ENCODE measurements at places on chromosomes 16 and 17.
A peak's percentile ranks its signal among the peaks of the same experiment; 100 is the strongest.

GRCh38 chr16:57724531-57724930, 11.0 kb upstream of the KATNB1 start:
- no peak for DNase-seq

- DNase-seq, result no peak
Measured at GRCh38 chr17:79944821-79945391, 90.8 kb downstream of the TBC1D16 start.

DNA sequence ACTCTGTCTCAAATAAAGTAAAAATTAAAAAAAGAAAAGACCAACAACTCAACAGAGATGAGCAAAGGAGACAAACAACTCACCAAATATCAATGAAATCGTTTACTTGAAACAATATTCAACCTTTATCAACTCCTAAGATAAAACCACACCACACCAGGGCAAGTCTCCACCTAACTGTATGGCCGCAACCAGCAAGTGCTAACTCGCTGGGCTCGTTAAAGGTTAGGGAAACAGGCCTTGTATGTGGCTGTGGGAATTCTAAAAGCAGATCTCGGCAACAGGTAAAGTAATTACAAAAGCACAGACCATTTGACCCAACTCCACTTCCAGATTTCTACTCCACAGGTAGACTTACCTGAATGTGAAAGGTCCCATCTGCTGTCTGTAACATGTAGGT, 9.3 kb downstream of the ZCCHC14 start:
- no peak for DNase-seq

DNA sequence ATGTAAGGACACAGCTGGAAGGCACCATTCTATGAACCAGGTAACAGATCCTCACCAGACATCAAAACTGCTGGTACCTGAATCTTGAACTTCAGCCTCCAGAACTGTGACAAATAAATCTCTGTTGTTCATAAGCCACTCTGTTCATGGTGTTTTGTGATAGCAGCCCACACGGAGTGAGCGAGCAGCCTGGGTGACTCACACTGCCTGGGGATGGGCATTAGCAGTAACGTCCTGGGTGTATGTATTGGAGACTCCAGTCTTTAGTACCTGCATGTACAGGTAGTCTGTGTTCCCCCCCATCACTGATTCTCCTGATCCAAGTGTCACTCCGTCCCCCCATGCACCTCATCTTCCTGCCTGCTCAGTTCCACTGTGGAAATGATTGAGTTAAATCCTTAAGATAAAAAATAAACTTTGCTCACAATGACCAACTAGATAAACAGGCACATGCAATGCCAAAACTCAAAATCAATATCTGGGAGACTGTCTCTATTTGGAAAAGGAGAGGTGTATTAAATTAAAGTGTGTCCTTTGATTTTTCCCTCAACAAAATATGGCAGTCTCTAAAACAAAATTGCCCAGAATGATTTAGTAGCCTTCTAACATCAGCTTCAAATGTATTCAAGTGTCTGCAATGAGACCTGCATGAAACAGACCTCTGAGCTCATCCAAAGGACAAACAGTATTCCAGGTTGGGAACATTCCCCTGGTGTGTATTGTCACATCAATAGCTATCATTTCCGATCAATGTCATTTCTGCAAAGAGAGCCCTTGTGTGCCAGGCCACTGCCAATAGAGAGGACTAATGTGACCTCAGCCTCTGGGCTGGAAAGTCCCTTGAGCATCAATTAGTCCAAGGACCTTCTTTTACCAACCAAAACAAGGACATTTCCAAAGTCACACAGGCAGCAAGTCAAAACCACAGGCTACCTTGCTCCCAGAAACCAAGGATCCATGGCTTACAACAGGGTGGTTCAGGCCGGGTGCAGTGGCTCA, 12.2 kb upstream of the VAT1L start:
- no peak for DNase-seq

- DNase-seq, result no peak
Measured at GRCh38 chr17:73261952-73262675, 434 bp upstream of the CPSF4L start.

DNA sequence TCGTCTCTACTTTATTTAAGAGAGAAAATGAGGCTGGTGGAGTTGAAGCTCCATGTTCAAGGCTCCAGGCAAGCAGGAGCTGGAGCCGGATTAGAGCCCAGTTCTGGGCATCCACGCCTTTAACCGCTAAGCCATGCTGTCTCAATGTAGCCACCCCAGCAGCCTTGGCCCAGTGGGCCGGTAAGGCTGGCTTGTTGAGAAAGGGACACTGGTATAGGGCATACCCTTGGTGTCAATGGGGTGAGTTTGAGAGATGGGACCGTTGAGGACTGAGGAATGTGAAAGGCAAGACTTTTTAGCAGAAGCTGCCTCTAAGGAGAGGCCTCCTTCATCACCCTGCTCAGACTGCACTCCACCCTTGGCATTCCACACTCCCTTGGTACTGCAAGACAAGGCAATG, 147.4 kb downstream of the CYLD start:
- no peak for DNase-seq

DNA sequence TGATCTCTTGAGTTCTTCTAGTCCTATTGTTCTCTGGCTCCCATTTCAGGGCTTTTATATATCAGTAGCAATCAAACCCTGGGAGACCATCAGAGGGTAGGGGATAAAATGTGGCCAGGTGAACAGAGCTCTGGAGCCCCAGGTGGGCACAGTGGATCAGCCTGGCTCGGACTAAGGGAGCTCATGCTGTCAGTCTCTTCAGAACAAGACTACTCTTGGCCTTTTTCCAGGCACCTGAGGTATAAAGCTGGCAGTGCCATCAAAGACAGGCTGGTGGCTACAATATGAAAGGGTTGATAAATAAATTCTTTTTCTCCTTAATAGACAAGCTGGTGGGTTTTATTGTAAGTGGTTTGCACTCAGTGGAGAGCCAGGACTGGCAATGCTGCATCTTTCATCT, 160.0 kb upstream of the CCL2 start:
- DNase-seq, result no peak

DNA sequence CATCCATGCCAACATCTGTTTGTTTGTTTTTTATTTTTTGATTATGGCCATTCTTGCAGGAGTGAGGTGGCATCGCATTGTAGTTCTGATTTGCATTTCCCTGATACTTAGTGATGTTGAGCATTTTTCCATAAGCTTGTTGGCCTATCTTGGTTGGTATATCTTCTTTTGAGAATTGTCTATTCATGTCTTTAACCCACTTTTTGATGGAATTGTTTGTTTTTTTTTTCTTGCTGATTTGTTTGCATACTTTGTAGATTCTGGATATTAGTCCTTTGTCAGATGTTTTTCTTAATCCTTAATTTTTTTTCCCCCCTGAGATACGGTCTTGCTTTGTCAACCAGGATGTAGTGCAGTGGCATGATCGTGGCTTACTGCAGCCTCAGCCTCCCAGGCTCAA, 43.0 kb downstream of the RNF135 start:
- DNase-seq, result no peak

- no peak for DNase-seq
Measured at GRCh38 chr17:47897561-47897960, 1.5 kb downstream of the SP2 start.

GRCh38 chr17:1516388-1517161, at the start of gene INPP5K:
Gene INPP5K (minus strand): TSS chr17:1516612. CDS start chr17:1516499, 113 bp downstream.
- peak; percentile 97 for DNase-seq

- DNase-seq, result no peak
Measured at GRCh38 chr16:3681206-3681605, 26.7 kb downstream of the DNASE1 start.

DNA sequence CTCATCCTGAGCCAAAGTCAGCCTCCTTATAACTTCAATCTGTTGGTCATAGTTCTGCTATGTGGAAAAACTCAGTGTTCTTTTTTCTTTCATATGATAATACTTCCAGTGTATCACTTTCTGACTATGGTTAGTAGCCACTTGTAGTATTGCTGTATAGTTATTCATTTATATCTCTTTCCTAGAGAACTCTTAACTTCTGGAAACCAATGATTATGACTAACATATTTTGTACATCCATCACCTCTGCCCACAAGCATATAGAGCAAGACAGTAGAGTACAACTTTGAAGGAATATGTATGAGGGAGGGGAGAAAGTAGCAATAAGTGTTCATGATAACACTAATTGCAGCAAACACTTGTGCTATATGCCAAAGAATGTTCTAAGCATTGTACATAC, 38.6 kb downstream of the COX10 start:
- DNase-seq, result no peak

DNA sequence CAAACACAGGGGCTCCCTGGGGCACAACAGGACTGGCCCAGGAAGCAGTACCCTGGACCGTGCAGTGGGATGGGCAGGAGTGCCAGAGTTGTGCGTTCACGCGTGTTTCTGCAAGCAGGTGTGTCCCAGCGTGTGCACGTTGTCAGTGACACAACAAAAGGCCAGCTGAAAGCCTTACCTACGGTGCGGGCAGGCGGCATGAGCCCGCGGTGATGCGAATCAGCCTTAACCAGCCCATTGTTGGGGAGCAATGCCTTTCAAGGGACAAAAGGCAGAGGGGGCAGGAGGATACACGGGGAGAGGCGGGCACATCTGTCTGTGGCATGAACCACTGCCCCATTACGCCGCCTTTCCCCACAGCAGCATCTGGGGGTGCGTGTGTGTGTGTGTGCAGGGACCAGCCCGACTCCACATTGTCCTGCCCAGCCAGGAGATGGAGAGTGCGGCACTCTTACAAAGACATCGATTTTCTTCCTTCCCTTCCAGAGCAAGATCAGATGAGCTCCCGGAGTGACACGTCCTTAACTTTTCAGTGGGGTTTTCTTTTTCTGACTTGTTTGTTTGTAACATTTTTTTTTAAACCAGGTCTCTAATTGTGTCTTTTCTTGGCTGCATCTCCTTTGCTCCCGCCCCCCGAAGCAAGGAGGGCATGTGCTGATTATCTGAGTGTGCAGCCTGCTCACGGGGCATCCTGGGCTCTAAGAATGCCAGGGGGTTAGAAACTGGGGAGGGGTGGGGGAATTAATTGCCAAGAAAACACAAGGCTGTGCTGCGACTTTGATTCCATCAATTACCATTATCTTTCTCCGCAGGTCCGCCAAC, 158.1 kb downstream of the ZNF423 start:
- no peak for DNase-seq

GRCh38 chr17:48878920-48879898, 13.4 kb upstream of the ATP5MC1 start:
- peak; percentile 54 for DNase-seq

DNA sequence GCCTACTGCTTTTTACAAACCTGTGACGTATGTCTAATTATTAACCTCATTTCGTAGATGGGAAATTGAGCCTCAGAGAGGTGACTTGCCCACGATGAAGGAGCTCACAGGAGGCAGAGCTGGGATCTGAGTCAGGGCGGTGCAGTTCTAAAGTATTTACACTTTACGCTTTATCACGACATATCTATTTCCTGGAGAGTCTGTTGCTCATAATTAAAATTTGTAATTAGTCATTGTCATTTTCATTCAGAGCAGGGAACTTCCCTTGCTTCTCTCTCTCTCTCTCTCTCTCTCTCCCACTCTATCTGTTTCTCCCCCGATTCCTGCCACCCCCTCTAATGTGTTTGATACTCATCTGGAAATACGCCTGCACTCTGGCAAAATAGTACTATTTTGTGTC, 5.9 kb downstream of the SLC5A11 start:
- peak; percentile 54 for DNase-seq

- DNase-seq, result no peak
Measured at GRCh38 chr17:28509789-28510188, 3.6 kb downstream of the FOXN1 start.

- peak; percentile 72 for DNase-seq
Measured at GRCh38 chr17:3827124-3827773, 18.8 kb downstream of the NCBP3 start.

DNA sequence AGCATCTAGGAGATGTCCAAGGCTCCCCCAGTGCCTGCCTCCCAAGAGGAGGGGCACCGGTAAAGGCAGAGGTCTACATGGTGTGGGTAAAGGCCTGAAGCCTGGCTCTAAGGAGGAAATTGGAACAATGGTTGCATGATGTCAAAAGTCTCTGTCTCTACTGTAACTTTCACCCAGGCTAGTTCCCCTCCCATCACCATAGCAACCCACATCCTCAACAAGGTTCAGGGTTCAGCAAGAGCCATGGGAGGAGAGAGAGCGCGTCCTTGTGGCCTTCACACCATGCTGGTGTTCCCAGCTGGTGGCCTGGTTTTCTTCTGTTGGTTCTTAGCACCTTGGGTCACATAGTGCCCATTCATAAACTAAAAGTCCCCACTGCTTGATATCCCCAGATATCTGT, 196.7 kb upstream of the CDH5 start:
- no peak for DNase-seq

- DNase-seq, result peak; percentile 42
Measured at GRCh38 chr17:79294459-79295071, 219.9 kb downstream of the ENGASE start.

- no peak for DNase-seq
Measured at GRCh38 chr16:12358898-12359297, 382.4 kb downstream of the SNX29 start.

- no peak for DNase-seq
Measured at GRCh38 chr17:44905006-44906000, 6.1 kb upstream of the EFTUD2 start.

DNA sequence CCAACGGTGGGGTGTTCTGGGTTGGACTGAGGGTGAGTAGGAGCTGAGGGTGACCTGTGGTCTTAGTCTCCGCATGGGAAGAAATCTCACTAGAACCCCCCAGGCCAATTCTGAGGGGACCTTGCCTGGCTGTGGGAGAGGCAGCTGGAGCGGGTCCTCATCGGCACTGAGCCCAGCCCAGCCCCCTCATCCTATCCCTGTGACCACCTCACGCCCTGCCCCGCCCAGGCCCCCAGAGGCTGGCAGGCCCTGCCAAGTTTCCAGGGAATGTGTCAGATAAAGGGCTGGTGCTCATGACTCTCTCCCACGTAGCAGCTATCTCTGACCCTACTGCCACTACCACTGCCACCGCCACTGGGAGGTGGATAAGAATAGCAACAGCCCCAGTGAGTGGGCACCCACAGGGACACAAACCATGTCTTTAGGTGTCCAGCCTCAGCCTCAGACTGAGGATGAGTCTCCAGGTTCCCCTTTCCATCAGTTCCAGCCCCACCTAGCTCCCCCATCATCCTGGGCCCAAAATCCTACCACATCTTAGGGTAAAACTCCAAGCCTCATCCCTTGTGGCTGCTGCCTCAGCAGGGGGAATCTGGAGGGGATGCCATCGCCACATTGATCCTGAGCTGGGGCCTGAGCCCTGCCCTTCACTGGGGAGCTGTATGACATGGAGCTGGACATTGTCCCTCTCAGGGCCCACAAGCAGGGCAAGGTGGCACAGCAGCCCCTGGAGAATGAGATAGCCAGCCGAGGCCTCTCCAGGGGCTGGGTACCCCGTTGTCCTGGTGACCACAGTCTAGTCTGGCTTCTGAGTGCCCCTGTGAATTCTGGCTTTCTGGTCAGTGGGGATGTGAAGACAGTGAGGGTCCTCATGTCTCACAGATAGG, 14.9 kb downstream of the CDH16 start:
- DNase-seq, result no peak

GRCh38 chr17:69418535-69418934, 4.0 kb downstream of the MAP2K6 start:
- no peak for DNase-seq

Measured in fibroblast of skin of right quadriceps (primary cell).